ENCODE measurements at places on chromosomes 11 and 22.

DNA sequence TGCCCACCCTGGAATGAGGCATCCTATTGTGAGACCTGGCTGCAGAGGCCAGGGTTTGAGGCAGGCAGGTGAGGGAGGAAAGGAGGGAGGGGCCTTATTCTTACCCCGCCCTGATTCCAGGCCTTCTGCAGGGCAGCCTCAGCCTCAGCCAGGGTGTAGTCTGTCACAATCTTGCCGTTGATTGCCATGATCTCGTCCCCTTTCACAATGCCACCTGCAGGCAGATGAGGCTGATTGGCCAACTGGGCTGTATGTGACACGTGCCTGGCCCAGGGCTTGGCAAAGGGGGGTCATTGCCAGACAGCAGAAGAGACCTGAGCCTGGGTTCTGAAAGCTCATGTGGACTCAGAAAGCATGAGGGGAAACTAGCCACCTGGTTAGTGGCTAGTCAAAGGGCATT, 21.4 kb upstream of the ABCC8 start:
- no peak overlapping the region for H3K27ac ChIP-seq
- H3K27me3 ChIP-seq = no peaks in the 10 kb centered on the region
- H3K4me3 ChIP-seq = no peak overlapping the region
- DNase-seq = no peak

DNA sequence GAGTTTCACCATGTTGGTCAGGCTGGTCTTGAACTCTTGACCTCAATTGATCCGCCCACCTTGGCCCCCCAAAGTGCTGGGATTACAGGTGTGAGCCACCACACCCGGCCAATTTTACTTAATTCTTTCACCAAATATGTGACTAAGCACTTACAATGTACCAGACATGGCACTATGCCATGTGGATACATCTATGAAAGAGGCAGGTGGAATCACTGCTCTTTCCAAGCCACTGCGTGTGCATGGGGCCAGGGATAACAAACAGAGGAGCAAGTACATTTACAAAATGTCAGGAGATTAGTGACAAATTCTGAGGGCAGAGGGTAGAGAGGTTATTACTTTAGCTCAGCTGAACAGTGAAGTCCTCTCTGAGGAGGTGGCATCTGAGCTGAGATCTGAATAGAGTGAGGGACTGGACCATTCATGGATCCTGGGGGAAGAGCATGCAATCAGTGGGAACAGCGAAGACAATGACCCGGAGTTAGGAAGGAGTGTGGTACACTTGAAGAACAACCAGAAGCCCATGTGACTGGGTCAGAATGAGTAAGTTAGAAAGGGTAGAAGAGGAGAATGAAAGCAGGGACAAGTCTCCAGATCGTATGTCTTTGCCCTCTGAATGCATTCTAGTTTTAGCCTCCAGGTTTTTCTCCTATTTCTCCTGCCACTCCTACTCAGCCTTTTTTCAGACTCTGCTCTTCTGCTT, 38.3 kb upstream of the GRAMD1B start:
- no peak for DNase-seq
- H3K36me3 ChIP-seq = no peaks in the 10 kb centered on the region
- no peaks in the 10 kb centered on the region for H3K27me3 ChIP-seq
- H3K27ac ChIP-seq = no peak overlapping the region
- no peaks in the 10 kb centered on the region for H3K4me1 ChIP-seq

DNA sequence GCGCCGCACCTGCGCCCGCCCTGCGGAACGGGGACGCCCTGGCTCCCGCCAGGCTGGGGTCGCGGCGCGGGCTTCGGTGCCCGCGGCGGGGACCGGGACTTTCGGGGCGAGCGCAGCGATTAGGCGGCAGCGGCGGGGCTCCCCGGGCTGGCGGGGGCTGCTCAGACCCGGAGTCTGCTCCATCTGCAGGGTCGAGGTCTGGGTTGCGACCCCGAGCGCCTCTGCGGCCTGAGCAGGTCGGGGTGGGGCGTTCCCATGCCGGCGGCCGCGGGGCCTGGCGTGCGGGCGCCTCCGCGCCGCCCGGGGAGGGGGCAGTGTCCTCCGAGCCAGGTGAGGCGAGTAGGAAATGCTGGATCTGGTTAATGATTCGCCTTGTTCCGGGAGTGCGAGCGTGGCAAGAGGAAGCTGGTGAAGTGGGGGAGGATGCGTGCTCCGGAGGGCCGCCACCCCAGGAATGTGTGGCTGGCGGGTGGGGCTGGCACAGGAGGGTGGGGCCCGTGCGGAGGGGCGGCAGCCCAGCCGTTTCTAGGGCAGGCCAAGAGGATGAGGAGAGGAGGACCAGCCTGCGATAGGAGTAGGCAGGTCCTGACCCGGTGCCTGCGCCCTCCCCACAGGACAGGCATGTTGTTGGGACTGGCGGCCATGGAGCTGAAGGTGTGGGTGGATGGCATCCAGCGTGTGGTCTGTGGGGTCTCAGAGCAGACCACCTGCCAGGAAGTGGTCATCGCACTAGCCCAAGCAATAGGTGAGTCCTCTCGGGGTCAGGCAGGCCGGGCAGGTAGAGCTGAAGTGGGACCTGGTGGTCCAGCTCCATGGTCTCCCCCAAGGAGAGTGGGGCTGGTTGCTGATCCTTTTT, 606 bp downstream of the RASSF7 start:
- H3K4me3 ChIP-seq = peak overlapping the region; percentile 63
- DNase-seq = no peak
- H3K27ac ChIP-seq = no peak overlapping the region
- H3K36me3 ChIP-seq = no peaks in the 10 kb centered on the region
- H3K27me3 ChIP-seq = peaks cover 2% of the 10 kb centered on the region
- peaks cover 5% of the 10 kb centered on the region for H3K4me1 ChIP-seq

- no peaks in the 10 kb centered on the region for H3K4me1 ChIP-seq
- H3K27me3 ChIP-seq = no peaks in the 10 kb centered on the region
- H3K36me3 ChIP-seq = no peaks in the 10 kb centered on the region
- no peak for DNase-seq
- no peak overlapping the region for H3K27ac ChIP-seq
Measured at GRCh38 chr11:2259466-2259830, 10.9 kb downstream of the ASCL2 start.

DNA sequence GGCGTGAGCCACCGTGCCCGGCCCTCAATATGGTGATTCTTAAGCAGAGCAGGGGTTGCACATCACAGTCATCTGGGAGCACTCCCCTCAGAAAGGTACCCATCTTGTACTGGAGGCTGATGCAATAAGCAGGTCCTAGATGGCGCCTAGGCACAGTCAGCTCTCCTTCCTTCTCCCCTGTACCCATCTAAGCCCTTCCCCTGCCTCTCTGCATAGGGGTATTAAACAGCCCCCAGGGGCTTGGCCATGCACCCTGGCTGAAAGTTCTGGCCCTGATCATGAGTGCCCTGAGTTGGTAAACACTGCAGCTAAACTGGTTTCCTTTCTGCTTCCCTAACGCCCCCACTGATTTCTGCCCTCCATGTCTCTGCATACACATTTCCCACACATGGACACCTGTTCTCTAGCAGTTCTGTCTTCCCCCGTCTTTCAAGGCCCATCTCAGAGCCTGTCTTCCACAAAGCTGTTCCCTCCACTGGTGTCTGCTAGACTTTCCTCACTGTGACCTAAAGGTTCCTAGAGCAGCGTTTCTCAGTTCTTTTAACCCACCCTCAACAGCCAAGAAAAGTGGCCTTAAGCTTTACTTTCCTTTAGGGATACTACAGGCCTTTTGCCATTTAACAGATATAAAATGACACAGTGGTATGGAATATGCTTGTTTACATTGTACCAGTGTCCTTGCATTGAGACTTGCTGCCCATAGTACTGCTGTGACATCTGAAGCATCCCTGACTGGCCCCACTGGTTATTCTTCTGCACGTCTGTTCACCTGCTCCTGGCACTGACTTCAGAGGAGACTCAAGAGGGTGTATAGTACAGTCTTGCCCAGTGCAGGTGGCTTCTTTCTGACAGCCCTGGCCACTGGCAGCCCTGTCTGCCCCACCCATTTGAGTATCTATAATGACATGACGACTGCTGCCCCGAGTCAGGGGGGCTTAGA, 15.6 kb downstream of the UBE2L3 start:
- H3K27ac ChIP-seq = no peak overlapping the region
- peaks cover under 1% of the 10 kb centered on the region for H3K4me1 ChIP-seq
- H3K27me3 ChIP-seq = no peaks in the 10 kb centered on the region
- H3K36me3 ChIP-seq = no peaks in the 10 kb centered on the region
- DNase-seq = no peak

All from ascending aorta (tissue), 2 donors.